ENCODE measurements at places on chromosomes 3 and 15.

- no peak for DNase-seq
Measured at GRCh38 chr15:28060005-28060404, 39.1 kb downstream of the OCA2 start.

GRCh38 chr3:113454057-113454456 is 12.8 kb upstream of the CFAP44 start:
- no peak for DNase-seq

DNA sequence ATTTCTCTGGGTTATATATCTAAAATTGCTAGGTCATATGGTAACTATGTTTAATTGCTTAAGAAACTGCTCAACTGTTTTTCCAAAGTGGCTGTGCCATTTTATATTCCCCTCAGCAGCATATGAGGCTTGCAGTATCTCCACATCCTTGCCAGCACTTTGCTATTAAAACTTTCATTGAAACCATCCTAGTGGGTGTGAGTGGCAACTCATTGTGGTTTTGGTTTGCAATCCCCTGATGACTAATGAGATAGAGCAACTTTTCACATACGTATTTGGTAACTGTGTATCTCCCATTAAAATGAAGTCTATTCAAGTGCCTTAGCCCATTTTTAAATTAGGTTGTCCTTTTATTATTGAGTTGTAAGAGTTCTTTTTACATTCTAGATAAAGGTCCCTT is 17.3 kb downstream of the KPNA1 start:
- peak; percentile 67 for DNase-seq

- DNase-seq = no peak
Measured at GRCh38 chr15:66129586-66129985, 124.0 kb downstream of the MEGF11 start.

DNA sequence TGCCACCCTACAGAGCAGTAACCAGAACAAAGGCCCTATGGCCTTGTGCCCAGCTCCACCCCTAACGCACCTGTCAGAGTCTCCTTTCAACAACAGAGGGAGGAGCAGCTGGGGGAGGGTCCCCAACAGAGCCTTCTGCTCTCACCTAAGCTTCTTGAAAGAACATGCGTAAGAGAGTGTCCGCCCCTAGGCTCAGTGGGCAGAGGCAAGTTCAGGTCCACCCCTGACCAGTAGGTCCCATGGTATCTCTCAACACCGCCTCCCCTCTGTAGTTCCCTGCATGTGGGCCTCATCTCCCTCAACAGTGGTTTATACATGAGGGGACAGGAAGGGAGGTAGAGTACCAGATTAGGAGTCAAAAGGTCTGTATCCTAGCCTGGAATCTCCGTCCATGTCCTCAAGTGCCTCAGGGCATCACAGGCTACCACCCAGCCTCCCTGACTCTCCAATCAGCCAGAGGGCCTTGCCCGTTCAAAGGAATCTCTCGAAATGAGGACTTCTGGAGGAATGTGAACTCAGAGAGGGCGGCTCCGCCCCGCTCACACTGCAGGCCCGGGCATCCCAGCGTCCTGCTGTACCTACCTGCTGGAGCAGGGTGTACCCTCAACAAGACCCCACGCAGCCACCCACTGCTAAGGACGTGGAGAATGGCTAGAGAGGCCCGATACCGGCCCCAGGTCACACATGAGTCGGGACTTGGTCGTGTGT is 680 bp downstream of the POC1A start:
- no peak for DNase-seq

- no peak for DNase-seq
Measured at GRCh38 chr3:50226888-50227389, 9.1 kb upstream of the GNAI2 start.

DNA sequence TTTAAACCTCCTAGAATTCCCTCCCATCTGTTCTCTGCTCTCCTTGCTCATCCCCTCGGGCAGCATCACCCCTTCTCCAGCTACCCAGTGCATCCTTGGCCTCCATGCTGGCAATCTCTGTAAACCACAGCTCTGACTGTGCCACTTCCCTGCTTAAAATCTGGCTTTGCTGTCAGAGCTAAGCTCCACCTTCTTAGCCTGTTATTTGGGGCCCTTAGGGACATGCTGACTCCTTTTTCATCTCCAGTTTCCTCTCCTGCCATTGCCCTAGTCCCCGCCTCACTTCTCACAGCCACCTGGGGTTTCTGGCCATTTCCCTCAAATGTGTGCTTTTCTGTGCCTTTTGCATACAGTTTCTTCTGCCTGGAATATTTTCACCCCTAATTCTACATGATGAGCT is 5.7 kb downstream of the SLC6A20 start:
- no peak for DNase-seq

DNA sequence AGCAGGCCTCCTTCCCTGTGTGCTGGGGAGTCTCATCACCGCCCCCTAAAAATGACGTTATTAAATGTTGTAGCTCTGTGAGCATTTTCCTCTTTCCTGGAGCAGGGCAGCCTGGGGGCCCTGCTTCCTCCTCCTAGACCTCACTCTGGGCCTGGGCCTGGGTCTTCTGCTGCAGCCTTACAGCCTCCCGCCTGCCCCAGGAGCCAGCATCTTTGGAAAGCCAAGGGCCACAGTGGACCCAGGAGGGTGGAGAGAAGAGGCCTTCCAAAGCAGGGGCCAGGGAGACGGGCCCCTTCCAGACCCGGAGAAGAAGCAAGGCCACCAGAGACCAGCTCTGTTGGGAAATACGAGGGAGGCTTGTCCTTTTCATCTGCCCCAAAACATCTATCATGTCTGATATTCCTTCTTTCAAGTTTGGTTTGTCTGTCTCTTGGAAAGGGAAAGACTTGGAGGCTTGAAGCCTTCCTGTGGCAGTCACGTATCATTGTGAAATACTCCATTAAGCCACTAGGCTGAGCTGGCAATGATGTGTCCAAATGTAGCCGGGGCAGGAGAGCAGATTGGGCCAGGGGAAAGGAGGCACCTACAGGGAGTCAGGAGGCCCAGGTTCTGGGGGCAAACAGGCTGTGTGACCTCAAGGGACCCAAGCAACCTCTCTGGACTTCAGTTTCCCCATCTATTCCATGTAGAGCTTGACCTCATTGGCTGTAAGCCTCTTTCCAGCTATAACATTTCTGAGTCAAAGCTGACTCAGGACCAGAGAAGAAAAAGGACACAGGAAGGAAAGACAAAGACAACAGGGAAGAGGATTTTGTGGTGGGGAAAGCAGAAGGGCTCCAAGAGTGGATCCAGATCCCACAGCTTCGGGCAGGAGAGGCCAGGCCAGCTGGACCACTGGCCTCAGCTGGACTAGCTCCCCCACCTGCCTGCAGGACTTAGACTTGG is 31.1 kb downstream of the CYP11A1 start:
- no peak for DNase-seq

GRCh38 chr3:186516646-186517045 is 27.5 kb downstream of the CRYGS start:
- DNase-seq = no peak

DNA sequence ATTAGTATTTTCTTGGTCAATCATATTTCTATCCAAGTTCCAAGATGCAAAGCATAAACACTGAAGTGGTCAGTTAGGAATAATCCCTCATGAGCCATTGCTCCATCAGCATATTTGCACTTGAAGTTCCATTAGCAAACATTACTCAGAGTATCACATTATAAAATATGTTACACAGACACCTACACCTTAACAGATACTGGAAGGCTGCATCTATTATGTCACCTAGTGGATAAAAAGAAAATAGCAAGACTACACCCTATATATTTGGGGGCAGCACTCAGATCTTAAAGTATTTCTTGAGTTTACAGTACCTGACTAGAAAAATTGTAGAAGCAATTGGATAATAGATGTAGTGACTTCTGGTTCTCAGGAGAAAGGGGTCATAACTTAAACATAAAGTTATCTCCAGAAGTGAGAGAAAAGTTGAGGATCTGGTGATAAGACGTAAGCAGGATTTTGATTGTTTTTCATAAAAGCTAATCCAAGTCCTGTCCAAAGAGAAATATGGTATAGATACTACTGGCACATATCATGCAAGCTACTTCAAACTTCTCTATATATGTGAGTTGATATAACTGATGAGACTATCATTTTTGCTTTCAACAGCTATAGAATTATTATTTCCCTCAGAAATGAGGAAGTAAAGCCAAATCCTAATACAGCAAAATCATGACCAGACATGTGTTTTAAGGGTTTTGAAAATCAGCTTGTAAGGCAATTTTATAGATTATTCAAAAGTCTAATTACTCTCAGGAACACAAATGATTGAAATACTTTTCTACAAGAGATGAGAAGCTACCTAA is 422.2 kb downstream of the GBE1 start:
- no peak for DNase-seq

DNA sequence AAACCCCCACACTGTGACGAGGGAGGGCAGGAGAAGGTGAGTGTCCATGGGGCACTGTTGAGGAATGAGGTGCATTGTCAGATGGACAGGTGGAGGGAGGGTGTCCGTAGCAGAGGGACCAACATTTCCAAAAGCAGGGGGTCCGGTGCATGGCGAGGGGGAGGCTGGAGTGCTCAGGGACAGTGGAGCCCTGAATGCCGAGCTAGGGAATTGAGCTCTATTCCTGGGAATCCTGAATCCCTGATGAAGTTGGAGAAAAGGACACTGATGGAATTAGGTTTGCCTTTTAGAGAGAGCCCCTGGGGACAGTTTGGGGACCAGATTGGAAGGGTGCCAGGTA is 7.9 kb upstream of the ANPEP start:
- DNase-seq = no peak

- DNase-seq = peak; percentile 11
Measured at GRCh38 chr15:34018021-34018645, 20.9 kb downstream of the AVEN start.

DNA sequence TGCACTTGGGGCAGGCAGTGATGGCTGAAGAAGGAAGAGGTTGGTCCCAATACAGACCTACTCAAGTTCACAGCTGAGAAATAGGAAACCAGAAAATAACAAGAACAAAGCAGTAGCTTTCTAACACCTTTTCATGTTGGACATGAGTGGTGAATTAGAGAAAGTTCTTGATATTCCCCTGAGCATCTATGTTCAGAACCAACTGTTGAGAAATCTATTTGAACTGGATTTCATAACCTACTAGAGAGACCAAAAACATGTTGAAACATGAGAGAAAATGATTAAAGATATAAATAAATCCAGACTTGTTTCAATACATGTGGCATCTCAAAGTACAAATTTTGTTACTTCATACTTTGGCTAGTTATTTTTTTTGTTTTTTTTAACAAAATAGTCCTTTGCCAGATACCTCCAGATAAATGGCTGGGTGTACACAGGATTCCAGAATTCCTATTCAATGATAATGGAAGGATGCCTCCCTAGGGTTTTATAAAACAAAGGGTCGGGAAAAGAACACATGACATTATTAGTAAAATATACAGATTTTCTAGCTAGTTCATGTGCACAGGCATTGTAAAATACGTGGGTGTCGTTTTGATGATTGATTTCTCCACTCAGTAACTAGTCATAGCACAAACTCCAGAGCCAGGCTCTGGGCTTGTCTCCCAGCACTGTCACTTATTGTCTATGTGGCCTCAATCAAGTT is 34.4 kb upstream of the TNFSF10 start:
- no peak for DNase-seq

GRCh38 chr3:69011096-69011730 is 2.3 kb downstream of the EOGT start:
- no peak for DNase-seq

DNA sequence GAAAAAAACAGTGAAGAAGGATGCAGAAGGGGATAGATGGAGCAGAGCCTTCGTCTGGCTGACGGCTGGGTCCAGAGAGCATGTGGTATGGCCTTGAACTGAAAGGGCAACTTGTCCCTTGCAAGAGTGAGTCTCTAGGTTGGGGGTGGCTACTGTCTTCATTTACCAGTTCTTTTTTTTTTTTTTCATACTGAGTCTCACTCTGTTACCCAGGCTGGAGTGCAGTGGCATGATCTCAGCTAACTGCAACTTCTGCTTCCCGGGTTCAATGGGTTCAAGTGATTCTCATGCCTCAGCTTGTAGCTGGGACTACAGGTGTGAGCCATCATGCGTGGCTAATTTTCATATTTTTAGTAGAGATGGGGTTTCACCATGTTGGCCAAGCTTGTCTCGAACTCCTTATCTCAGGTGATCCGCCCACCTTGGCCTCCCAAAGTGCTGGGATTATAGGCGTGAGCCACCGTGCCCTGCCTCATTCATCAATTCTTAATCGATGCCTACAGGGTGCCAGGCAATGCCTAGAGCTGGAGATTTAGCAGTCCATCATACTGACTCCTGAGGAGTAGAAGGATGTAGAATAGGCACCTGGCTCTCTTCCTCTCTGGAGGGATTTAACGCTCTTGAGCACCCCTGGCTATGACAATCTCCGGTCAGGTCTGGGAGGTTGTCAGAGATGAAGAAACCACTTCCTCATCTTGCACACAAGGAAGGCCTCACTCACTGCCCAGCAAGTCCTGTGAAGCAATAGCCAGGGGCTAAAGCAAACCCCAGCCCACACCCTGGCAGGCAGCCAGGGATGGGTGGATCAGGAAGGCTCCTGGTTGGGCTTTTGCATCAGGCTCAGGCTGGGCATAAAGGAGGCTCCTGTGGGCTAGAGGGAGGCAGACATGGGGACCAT is at the start of gene CAMP:
Gene CAMP, plus strand, starts transcription at position 880 of the 898 bp plus-strand sequence. Its CDS starts 17 bp downstream, at position 897.
- peak; percentile 11 for DNase-seq

DNA sequence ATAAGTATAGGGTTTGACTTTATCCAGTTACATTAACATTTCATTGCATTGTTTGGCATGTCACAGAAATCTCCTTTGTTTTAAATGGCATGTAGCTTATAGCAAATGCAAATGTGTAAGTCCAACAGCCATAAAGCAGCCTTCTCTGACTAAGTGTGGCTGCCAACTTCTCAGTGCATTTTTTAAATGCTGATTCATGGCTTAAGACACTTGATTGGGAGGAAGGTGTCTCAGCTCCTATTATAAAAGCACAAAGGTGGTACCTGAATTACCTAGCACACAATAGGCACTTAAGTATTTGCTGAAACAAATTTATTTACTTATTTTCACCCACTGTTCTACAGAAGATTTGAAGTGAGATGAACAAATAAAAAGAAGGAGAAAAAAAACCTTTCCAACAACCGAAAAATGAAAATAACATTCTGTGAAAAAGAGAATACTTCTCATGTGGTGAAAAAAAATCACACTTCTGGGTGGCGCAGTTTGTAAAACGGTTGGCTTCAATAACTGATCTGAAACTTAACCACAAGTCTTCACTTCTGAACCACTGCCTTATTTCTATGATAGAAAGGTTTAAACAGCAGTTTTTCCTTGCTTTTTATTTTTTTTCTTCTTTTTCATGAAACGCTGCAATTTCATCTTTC is 105.5 kb upstream of the ICE2 start:
- peak; percentile 74 for DNase-seq

DNA sequence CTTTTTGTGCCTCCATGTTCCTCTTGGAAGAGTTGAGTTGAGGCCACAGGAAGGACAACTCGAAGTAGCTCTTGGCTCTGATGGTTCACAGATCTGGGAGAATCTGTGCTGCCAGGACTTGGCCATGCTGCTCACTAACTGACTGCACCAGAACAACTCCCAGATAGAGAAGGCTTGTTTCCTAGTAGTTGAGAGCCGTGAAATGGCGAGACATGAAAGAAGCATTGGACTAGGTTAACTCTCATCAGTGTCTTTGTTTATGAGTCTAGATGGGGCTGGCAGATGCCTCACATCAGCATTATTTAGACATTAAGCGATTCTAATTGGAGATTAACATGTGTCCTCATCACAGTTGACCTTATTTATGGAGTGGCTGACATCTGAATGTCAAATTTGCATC is 92.9 kb upstream of the AGBL1 start:
- no peak for DNase-seq

- no peak for DNase-seq
Measured at GRCh38 chr15:69820819-69821218, 276.9 kb downstream of the TLE3 start.

GRCh38 chr3:152235709-152236298 is 32.9 kb upstream of the MBNL1 start:
- no peak for DNase-seq

All from CD4-positive, alpha-beta T cell treated with Interleukin-4 for 4 hours (primary cell).